OCI-LY7 (cell line): ENCODE measurements at places on chromosomes 16 and 17.

DNA sequence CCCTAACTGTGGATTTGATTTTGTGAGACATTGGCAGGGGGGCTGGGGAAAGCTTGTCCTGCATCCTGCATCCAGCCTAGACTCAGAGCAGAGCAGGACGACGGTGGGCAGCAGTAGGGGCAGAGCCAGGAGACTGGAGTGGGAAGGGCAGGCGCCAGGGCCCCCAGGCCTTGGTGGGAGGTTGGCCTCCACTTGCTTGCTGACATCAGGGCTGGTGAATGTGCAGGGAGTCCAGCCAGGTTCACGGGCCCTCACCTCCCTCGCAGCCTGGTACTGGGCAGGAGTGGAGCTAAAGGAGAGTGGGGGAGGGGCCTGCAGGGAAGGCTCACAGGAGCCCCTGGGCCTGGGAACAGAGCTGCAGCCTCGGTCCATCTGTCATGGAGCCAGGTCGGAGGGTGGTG, 2.2 kb upstream of the SMTNL2 start:
- no peak for DNase-seq

DNA sequence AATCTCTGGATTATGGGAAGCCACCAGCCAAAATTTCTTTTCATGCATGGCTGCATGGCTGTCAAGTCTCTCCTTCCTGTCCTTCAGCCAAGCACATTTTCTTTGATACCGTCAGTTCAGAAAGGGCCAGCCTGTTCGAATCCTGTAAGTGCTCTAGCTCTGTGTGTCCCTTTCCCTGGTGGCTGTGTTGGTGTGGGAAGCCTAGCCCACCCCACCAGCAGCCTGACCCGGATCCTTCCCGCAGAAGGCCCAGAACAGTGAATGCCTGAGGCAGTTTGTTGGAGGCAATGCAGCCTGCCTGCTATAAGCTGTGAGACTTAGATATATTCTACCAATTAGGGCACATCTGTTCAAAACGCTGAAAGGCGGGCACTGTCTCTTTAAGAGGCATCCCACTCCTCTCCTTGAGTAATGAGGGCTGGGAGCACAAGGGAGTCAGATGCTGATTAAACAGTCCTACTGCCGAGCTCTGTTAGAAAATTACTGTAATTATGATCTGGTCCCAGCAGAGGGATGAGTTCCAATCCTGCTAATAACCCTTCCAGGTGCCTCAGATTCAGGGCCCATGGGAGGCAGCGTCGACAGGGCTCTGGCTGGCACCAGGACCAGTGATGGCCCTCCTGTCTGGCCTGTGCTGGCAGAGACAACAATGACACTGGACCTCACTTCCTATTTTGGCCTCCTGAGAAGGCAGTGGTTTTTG, 18.4 kb downstream of the SNX11 start:
- no peak for DNase-seq

GRCh38 chr16:17724242-17724898, 253.6 kb upstream of the XYLT1 start:
- no peak for DNase-seq

GRCh38 chr16:528111-529011, 849 bp downstream of the CAPN15 start:
- peak; percentile 37 for DNase-seq

DNA sequence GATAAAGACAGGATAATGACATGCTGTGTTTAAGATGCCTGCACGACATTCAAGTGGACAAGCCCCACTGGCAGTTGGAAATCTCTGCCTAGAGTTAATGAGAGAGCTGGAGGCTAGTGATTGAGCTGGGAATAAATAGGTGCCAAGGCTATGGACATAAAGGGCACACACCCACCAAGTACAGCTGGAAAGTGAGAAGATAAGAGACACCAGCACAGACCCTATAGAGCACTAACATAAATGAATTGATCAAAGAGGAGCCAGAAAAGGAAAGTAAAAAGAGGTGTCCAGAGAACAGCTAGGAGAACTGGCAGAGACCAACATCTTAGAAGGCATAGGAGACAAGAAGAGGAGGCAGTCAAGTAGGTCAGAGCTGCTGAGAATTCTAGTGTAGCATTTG, 101.2 kb downstream of the YPEL2 start:
- no peak for DNase-seq

GRCh38 chr17:33012522-33013033, 20.9 kb downstream of the SPACA3 start:
- DNase-seq, result no peak

GRCh38 chr17:72725433-72726068, 366.9 kb downstream of the SLC39A11 start:
- peak; percentile 80 for DNase-seq

DNA sequence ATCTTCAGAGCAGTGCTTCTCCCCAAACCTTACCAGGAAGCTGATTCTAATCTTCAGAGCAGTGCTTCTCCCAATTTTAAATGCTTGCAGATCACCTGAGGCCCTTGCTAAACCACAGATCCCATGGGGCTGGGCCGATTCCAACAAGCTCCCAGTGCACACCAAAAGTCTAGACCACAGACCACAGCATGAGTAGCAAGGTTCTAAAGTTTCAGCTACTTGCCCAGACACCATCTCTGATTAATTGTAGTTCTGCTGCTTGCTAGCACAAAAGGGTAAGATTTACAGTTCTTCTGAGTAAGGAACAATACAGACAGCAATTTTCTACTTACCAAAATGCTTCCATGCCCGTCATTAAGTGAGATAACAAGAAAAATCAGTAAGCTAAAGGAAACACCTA, 12.2 kb downstream of the CLEC3A start:
- no peak for DNase-seq

DNA sequence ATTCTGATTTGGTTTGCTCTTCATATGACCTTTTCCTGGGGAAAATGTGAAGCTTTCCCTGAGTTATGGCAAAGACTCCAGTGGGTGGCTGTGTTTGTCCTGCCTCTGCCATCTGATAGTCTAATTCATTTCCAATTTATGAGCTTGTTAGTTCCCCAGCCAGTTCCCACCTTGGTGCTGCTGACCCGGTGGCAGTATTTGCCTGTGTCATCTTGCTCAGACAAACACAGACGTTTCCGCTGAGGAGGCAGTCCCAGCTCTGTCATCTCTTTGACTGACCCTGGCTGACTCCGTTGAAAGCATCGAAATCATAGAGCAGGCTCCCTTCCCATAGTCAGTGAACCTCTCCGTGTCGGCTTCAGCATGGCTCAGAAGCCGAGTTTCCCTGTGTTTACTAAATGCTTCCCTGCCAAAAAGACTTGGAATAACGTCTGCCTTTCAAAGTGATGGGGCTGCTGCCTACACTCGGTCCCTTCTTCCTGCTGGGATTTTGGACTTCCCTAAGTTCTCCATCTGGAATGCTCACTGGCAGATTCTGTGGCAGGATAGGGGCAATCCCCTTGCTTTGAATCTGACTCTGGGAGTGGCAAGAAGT, 538.3 kb downstream of the NPIPA7 start:
- DNase-seq, result no peak

DNA sequence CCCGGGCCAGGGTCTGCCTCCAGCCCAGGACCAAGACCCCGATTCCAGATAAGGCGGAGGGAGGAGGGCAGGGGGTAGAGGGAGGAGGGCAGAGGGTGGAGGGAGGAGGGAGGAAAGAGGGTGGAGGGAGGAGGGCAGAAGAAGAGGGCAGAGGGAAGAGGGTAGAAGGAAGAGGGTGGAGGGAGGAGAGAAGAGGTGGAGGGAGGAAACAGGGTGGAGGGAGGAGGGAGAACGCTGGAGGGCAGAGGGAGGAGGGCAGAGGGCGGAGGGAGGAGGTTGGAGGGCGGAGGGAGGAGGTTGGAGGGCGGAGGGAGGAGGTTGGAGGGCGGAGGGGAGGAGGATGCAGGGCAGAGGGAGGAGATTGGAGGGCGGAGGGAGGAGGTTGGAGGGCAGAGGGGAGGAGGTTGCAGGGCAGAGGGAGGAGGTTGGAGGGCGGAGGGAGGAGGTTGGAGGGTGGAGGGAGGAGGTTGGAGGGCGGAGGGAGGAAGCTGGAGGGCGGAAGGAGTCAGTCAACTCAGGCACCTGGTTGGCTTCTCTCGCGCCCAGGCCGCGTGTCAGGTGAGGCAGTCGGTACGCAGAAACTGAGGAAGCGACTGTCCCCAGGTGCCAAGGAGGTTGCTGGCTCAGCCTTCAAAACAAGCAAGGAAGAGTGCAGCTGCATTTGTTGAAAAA, 65.2 kb downstream of the KLHDC4 start:
- DNase-seq, result no peak
